ENCODE measurements at places on chromosomes 7 and 10. TPM values are rescaled to one million over a fixed set of nuclear protein-coding genes. Genes with fewer than 3 reads are reported as not detected.

DNA sequence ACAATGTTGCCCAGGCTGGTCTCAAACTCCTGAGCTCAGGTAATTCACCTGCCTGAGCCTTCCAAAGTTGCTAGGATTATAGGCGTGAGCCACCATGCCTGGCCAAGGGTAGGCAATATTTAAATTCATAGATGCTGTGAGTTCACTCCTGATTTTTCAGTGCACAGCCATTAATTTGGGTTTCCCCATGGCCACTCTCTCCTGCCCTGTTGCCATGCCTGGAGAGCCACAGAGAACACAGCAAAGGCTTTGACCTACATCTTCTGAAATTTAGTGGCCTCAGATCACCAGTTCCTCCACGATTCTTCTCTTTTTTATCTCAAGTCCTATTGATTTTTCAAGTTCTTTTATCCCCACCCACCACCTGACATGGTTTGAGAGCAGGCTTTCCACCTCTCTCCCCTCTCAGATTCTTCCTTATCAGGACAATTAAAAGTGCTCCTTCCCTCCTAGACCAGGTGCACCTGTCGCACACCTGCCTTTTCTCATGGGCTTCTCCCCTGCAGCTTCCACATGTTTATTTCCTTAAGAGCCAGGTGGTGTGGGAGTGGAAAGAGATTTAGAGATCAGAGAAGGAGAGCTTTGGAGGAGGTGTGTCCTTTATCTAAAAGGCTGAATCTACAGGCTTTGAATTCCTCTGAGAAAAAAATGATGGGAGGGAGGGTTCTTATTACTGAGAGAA, 123.8 kb downstream of the ADRA2A start:
- no peak for DNase-seq

DNA sequence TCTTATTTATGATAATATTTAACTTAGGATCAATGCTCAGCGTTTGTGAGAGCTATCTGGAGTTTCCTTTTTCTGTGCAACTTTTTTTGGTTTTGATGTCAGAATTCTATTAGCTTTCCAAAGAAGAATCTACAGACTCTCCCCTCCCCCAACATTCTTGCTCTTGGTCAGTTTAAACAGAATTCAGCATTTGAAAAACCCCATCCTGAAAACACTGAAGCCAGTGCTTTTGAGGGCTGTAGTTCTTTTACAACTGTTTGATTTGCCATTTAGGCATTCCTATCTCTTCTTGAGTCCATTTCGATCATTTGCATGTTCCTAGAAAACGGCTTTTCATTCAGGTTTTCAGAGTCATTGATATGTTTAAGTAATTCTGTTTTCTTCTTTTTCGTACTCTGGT, 15.6 kb upstream of the CXCL12 start:
- no peak for DNase-seq

DNA sequence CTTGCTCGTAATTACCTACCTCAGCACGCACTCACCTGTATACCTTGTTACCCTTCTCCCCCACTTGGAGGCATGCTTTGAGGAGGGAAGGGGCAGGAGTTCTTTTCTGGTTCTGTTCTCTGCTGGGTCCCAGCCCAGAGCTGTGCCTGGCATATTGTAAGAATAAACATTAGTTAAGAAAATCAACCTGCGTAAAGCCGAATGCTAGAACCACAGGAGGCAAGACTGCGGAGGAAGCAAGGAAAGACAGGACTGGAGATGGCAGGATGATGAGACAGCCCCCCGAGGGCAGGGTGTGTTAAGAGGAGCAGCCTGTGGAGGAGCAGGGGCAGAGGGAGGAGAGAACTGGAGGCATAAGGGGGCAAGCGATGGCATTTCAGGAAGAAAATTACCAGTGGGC, 9.5 kb downstream of the C10orf53 start:
- no peak for DNase-seq

- no peak for DNase-seq
Observed at GRCh38 chr10:58072634-58073033, 195.1 kb downstream of the IPMK start.

DNA sequence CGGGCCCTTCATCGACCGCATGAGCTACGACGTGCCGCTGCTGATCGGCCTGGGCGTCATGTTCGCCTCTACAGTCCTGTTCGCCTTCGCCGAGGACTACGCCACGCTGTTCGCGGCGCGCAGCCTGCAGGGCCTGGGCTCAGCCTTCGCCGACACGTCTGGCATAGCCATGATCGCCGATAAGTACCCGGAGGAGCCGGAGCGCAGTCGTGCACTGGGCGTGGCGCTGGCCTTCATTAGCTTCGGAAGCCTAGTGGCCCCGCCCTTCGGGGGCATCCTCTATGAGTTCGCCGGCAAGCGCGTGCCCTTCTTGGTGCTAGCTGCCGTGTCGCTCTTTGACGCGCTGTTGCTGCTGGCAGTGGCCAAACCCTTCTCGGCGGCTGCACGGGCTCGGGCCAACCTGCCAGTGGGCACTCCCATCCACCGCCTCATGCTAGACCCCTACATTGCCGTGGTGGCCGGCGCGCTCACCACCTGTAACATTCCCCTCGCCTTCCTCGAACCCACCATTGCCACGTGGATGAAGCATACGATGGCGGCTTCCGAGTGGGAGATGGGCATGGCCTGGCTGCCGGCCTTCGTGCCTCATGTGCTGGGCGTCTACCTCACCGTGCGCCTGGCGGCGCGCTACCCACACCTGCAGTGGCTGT, 1.2 kb downstream of the SLC18A3 start:
- no peak for DNase-seq

DNA sequence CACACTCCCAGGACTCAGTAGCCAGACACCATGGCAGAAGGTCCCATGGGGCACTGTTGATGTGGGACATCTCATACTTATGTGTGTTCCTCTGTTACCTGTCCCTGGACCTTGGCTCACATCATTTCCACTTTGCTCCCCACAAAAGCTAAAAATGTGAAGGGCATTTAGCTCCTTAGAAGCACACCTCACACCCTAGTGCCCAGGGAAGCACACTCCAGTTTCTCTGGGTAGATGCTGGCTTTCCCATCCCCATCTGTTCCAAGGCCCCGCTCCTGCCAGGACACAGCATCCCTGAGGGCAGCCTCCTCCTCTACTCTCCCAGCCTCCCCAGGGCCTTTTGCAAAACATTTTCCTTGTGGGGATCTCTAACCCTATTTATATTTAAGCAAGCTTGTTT, 572.4 kb upstream of the MGMT start:
- DNase-seq, result no peak

GRCh38 chr7:131829947-131830558, 273.6 kb upstream of the PODXL start:
- peak; percentile 27 for DNase-seq

- peak; percentile 12 for DNase-seq
Observed at GRCh38 chr7:1368682-1369571, 90.3 kb downstream of the MICALL2 start.

- DNase-seq, result peak; percentile 95
Observed at GRCh38 chr7:27160546-27161213, 4.2 kb upstream of the HOXA7 start.

DNA sequence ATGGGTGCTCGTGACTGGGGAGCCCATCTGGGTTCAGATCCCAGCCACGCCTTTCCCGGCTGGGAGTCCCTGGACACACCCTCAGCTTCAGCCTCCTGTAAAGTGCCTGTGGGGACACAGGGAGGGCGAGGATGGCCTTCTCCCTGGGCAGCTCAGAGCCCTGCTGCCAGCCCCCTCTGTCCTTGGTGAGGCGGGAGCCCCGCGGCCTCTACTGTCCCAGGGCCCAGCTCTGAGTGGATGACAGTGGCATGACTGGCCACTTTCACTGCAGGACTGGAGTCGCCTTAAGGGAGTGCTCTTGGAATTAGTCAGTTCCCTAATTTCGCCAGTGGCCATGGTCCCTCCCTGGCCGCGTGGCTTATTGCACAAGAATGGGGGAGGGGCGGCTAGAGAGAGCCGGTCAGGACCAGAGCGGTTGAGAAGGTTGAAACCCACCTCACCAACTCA, 4.6 kb downstream of the BRI3 start:
- peak; percentile 48 for DNase-seq

DNA sequence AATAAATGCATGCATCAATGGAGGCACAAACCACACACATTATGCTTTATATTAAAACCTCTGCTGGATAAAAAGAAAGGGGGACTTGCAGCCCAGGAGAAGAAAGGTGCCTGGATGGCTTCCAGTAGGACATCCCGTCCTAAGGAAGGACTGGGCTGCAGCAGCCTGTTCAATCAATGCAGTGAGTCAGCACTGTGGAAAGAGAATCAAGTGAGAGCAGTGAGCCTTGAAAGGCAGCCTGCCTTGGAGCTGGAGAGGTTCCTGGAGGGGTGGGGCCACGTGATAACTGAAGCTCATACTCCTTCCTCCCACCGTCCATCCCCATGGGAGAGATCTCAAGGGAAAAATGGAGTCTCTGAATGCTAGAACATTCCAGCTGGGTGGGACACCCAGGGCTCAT, 501.2 kb downstream of the ADRA2A start:
- DNase-seq, result no peak

- no peak for DNase-seq
Observed at GRCh38 chr10:27736396-27736795, 9.2 kb downstream of the MKX start.

DNA sequence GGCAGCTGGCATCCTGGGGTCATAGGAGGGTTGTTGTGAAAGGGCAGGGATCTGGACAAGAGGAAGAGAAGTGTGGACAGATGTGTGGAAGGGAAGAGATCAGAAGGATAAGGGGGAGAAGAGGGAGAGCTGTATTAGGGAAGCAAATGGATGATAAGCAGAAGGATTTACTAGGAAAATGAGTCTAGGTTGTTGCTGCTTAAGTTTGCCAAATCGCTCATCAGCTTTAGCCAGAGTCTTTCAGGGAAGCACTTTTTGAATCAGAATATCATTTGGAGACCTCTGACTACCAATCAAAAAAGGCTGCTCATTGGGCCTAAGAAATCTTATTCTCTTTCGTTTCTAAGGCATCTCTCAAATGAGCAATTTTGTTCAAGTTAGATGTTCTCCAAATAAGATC, 2.6 kb upstream of the CSGALNACT2 start:
- no peak for DNase-seq

- peak; percentile 77 for DNase-seq
Observed at GRCh38 chr7:91267171-91267955, 3.1 kb downstream of the FZD1 start.

- DNase-seq, result no peak
Observed at GRCh38 chr7:18849130-18849529, 268.3 kb downstream of the TWIST1 start.

DNA sequence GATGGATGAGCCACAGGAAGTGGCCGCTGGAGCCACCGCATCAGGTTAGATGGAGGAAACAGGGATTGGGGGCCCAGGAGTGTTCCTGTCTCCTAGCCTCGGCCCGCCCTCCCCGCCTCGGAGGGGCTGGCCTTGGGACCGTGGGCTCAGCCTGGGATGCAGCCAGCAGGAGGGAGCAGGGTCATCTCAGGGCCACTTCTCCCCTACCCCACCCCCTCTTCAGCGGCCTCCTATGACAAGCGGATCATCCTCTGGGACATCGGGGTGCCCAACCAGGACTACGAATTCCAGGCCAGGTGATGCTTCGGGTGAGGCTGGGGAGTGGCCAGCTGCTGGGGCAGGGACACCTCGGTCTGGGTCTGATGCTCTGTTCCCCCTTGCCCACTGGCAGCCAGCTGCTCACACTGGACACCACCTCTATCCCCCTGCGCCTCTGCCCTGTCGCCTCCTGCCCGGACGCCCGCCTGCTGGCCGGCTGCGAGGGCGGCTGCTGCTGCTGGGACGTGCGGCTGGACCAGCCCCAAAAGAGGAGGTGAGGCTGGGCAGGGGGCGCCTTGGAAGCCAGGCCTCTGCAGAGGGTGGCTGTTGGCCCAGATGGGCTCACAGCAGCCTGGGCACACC, 4.7 kb downstream of the LRWD1 start:
- DNase-seq, result no peak

GRCh38 chr7:24075426-24075810, 208.6 kb upstream of the NPY start:
- no peak for DNase-seq

- peak; percentile 38 for DNase-seq
Observed at GRCh38 chr7:35647171-35647574, 47.8 kb downstream of the HERPUD2 start.

- DNase-seq, result no peak
Observed at GRCh38 chr7:2173189-2173827, 59.4 kb downstream of the MAD1L1 start.

GRCh38 chr7:151732834-151733592, 143.9 kb downstream of the PRKAG2 start:
- no peak for DNase-seq

GRCh38 chr10:126060261-126060931, 164.0 kb downstream of the FANK1 start:
- DNase-seq, result peak; percentile 83

- DNase-seq, result no peak
Observed at GRCh38 chr10:95273393-95274312, 17.1 kb downstream of the PDLIM1 start.

DNA sequence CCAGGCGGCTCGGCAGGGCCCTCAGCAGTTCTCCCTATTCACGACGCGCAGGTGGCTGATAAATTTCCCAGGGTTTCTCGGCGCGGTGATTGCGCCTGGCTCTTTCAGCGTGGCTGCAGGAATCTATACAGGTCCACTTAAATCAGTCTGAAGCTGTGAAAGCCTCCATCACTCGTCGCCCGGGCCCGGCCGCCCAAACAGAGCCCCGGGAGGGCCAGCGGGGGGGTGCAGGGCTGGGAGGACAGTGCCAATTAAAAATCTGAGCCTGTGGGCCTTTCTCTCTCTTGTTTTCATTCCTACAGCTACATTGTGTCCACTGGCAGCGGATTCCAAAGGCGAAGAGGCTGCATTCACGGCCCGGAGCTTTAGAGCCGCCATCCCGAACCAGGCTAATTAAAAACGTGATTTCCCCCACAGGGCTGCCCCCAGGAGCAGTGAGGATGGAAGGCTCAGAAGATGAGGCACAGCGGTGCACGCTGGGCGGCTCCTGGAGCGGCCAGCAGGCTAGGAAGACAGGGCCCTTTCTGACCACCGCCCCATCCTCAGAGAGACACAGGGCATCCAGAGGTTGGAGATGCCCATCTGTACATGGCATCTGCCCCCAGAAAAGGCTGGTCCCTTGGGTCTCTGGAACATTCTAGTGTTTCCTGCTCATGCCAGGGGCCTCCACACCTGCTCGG, 100.7 kb downstream of the FAM53B start:
- no peak for DNase-seq

GRCh38 chr7:128082431-128082830, 51.2 kb upstream of the LRRC4 start:
- DNase-seq, result no peak

ADK gene
- total RNA-seq, result 29.3 TPM

TMEM270 gene
- not detected for total RNA-seq

FAM241B gene
- 0.18 TPM for total RNA-seq

KCNH2 gene
- 9.7 TPM for total RNA-seq

VPS50 gene
- 25.5 TPM for total RNA-seq

SEMA3E gene
- 2.5 TPM for total RNA-seq

ACHE gene
- total RNA-seq, result 21.5 TPM

CDC123 gene
- 60.2 TPM for total RNA-seq

SH2D4B gene
- 0.04 TPM for total RNA-seq

RBP4 gene
- total RNA-seq, result 2.0 TPM

MYOZ1 gene
- 552 TPM for total RNA-seq
